ENCODE measurements at places on chromosomes 16 and 17.

GRCh38 chr17:193841-194806 is 12.7 kb upstream of the DOC2B start:
- peak; percentile 54 for DNase-seq

DNA sequence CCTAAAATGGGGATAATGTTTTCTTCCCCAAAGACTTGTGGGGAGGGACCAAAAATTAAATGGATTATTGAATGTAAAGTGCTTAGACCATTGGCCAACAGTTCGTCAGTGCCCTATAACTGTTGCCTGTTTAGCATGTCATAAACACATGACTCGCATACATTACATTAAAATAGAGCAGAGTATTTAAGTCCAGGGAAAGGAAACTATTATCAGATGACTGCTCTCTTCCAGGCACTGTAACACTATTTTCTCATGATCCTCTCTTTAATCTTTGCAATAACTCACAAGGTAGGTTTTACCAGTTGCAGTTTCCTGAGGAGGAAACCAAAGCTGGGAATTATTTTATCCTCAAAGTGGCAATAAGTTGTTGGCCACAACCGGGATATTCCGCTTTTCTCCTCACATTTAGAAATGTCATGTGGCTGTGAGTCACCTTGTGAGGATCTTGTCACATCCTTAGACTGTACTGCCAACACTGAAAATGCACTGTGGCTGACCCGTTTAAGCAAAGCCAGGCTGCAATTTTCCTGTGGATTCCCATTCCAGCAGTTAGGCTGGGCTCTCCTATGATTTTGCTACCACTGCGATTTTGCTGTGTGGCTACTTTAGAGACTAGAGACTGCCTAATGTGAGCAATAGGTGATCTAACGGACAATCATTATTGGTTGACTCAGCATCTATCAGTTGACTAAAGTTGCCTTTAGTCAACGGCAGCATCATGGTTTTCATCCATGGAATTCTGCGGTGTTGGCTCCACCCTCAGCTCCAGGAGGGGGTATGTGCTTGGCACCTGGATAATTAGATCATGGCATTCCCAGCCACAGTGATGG is 58.3 kb upstream of the DHX40 start:
- DNase-seq = no peak

DNA sequence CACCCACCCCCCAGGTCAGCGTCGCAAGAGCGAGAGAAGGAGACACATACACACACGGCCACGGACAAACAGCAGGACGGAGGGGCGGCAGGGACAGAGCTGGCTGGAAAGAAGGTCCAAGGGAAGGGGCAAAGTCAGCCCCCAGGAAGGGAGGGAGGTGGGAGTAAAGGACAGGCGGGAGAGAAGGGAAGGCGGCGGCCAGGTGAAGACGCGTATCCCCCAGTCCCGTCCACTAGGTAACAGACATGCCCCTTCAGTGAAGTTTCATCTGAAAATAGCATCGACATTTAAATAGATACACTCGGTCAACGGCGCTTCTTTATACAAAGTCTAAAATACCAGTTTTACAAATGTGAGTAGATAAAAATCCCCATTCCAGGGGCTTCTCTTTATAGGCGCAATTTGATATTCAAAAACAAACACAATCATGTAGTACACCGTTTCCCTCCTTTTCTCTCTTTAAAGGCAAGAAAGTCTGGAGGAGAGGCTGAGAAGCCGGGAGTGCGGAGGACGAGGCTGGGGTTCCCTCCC is 4.5 kb downstream of the CBX8 start:
- DNase-seq = no peak

GRCh38 chr16:9660898-9661297 is 521.3 kb downstream of the GRIN2A start:
- DNase-seq = no peak

DNA sequence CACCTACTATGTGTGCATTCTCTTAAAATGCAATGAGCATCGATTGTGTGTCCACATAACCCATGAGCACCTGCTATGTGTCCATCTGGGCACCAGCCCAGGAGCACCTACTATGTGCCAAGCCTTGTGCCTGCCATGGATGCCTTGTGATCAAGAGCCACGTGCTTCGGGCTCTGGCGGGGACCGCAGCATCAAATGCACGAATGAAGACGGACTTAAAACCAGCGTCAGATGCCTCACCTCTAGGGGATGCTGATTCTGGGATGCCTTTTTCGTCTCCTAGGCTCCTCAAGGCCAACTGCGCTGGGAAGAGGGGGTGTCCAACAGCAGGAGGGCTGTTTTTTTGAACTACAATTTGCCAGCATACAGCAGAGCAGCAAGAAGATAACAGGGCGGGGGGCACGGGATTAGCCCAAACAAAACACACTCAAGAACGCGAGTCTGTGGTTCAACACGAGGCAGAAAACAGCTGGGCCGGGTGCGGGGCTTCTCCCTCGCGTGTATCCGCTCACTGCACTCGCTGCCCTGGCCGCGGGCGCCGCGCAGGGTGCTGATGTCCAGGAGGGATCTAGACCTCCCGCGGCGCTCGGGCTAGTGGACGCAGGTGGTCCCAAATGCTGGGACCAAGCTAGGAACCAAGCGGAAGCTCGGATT is 1.2 kb upstream of the GLIS2 start:
- no peak for DNase-seq

DNA sequence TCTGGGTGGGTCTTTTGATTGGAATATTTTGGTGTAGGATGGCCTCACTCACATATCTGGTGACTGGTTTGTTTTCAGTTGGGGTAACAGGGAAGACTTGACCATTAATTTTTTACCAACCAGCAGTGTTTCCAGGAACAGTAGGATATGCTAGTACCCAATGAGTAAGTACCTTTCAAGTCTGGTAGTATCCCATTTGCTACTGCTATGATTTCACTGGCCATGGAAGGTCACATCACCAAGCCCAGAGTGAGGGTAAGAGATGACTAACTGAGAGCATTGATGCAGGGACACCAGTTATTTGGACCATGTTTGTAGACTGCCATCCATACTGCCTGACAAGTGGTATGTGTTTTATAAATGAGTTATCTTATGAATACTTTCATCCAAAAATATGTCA is 277.7 kb downstream of the MAP2K6 start:
- DNase-seq = no peak

GRCh38 chr17:2442166-2442565 is 41.3 kb upstream of the MNT start:
- no peak for DNase-seq

- DNase-seq = no peak
These were observed 11.4 kb downstream of the USP31 start for GRCh38 chr16:23137818-23138217.

- no peak for DNase-seq
These were observed 24.9 kb upstream of the RHBDL3 start for GRCh38 chr17:32240750-32241149.

GRCh38 chr17:8287651-8288335 is 677 bp upstream of the RANGRF start:
- no peak for DNase-seq

DNA sequence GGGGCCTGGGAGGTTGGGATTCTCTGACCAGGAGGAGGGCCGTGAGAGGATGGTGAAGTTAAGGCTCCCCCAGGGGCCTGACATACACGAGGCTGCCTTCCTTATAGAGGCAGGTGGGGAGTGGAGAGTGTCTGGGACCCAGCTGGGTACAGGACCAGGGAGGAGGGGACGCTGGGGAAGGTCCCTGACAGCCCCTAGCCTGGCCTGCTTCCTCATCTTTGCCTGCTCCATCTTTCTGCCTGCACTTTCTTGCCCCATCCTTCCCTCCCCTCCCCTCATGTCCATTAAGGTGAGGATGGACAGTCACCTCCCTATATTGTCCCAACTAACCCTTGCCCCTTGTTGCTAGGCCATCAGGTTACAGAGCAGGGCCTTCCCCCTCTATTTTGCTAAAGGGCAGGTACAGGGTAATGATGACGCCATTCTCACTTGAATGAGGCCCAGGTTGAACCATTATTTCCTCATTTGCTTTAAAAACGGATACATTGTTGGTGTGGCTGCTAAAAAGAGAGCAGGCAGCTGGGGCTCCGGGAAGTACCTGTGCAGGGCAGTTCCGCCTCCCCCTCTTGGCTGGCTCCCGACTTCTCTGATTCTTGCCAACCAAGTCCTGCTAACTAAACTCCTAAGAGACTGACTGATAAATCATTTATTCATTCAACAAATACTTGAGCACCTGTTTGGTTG is 1.3 kb downstream of the C17orf99 start:
- DNase-seq = no peak

DNA sequence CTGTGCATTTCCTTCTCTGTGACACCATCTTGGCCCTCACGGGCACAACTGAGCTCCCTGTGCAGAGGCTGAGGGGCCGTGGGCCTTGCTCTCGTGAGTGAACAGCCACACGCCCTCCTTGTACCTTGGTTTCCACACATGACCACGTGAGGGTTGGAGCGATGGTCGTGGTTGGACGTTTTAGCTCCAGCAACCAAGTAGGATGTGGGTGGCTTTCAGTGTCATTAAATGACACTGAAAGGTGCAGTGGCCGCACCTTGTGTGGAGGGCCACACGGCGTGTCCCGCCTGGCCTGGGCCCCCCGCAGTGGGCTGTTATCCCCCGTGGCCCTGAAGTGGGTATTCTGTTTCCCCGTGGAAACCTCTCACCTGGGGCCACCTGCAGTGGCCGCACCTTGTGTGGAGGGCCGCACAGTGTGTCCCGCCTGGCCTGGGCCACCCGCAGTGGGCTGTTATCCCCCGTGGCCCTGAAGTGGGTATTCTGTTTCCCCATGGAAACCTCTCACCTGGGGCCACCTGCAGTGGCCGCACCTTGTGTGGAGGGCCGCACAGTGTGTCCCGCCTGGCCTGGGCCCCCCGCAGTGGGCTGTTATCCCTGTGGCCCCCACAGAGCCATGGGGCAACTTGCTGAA is 28.2 kb downstream of the ACSF3 start:
- no peak for DNase-seq

DNA sequence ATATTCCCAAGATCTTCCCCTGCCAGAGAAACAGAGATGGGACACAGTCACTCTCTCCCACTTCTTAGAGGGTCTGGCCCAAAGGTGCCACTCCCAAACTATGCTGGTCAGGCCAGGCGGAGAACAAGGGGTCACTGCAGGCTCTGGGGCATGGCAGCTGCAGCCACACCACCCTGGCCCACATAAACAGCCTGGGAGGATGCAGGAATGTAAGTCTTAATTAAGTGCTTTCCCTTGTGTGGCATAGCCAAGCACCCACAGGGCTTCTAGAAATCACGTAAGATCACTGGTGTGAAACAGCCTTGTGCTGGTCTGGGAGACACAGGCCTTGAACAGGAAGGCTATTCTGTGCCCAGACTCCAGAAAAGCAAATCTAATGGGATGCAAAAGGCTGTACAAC is 31.5 kb downstream of the ABCC12 start:
- no peak for DNase-seq

DNA sequence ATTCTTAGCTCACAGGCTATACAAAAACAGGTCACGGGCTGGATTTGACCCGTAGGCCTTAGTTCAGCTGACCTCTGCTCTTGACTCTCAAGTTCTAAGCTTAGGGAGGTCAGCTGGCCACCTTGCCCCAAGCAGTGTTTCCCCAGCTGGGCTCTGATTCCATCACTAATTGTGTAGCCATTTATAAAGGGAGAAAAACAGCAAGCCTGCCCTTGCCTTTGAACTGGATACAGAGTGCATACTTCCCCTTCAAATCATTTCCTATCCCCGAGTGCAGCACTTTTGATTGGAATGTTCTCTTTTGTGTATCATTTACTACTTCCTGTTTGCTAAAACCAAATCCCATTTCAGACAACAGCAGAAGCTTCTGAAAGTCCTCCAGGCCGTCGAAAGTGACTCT is 153.6 kb downstream of the KATNIP start:
- DNase-seq = no peak

DNA sequence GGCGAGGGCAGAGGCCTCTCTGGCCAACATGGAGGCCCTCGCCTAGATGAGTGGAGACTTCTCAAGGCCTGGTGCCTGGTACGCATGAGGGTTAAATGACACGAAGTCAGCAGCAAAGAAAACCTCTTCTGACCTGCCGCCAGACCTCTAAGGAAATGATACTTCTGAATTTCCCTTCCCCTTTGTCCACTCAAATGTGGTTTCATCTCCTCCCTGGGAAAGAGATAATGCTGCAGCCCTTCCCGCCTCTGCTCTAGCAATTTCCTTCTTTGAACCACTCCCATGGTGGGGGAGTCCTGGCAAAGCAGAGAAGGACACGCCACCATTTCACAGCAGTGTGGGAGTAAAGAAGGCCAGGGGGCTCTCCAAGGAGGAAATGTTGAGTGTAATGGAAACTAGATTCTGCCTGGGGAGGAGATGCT is 65.7 kb upstream of the BCAR1 start:
- no peak for DNase-seq

GRCh38 chr17:47275245-47275984 is 21.8 kb downstream of the ITGB3 start:
- no peak for DNase-seq

DNA sequence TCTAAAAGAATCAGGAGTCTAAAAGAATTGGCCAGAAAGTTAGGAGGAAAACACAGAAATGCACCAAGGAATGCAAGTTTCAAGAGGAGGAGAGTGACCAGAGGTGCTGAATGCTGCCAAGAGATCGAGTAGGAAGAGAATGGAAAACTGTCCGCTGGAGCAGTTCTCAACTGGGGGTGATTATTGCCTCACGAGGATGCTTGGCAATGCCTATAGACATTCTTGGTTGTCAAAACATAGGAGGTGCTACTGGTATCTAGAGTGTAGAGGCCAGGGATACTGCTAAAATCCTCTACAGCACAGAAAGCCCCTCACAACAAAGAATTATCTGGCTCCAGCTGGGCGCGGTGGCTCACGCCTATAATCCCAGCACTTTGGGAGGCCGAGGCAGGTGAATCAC is 82.1 kb upstream of the NOL11 start:
- no peak for DNase-seq

DNA sequence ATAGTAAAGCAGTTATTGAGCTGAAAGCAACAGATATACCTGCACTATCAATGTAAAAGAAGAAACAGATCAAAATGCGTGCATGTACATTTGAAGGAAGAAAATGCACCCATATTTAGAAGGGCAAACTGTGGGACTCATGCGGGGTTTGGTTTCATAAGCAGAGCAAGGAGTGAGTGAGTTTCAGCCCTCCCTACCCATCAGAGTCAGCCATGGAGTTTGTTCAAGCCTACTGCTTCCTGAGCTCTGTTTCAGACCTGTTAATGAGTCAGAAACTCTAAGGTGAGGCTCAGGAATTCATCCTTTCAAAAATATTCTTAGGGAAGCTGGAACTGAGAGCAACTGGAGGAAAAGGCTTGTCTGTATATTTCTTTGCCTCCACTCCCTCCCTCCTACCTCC is 446.2 kb downstream of the HS3ST4 start:
- no peak for DNase-seq

DNA sequence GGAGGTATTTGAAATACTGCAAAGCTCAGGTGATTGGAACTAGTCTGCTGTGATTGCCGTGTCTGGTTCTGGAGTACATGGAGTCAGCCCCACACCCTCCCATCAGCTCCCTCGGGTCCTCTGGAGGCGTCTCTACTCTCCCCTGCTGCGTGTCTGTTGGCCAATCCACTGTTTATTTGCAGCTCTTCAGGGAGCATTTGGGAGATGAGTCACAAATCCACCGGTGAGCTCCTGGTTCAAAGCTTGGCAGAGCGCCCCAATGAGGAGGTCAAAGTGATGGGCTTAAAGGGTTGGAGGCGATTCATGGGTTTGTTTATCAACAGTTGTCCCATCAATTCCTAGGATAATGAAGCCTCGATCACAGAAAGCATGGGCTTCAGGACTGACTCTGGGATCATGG is 14.6 kb downstream of the CALB2 start:
- DNase-seq = no peak
